ENCODE measurements at places on chromosomes 7 and 10. TPM values are rescaled to one million over a fixed set of nuclear protein-coding genes. Genes with fewer than 3 reads are reported as not detected.

The SLC18A2 gene
- total RNA-seq = 0.29 TPM

The MLXIPL gene
- not detected for total RNA-seq

The SKIDA1 gene
- 0.26 TPM for total RNA-seq

The HOGA1 gene
- total RNA-seq = 2.5 TPM

The LLCFC1 gene
- not detected for total RNA-seq

The STEAP1B gene
- total RNA-seq = 1.2 TPM

The OR2A1 gene
- total RNA-seq = not detected

The SLC4A2 gene
- 51.6 TPM for total RNA-seq

The OR9A2 gene
- total RNA-seq = 2.4 TPM

The CPA5 gene
- not detected for total RNA-seq

The ARHGAP22 gene
- total RNA-seq = 3.6 TPM

The OR6V1 gene
- not detected for total RNA-seq

The ODAD2 gene
- total RNA-seq = not detected

The HMX2 gene
- not detected for total RNA-seq

The LBX1 gene
- not detected for total RNA-seq

The FZD8 gene
- total RNA-seq = 14.9 TPM

The EFCAB10 gene
- not detected for total RNA-seq

The FFAR4 gene
- total RNA-seq = not detected

The CYP3A7 gene
- total RNA-seq = not detected

The GHITM gene
- total RNA-seq = 129 TPM
